ENCODE measurements at places on chromosomes 5 and 9.

GRCh38 chr5:114325541-114325940 is 36.3 kb upstream of the KCNN2 start:
- DNase-seq: no peak

- DNase-seq: no peak
Observed at GRCh38 chr5:371811-372555, 50.5 kb downstream of the AHRR start.

GRCh38 chr5:1660511-1660910 is 136.8 kb upstream of the LPCAT1 start:
- no peak for DNase-seq

DNA sequence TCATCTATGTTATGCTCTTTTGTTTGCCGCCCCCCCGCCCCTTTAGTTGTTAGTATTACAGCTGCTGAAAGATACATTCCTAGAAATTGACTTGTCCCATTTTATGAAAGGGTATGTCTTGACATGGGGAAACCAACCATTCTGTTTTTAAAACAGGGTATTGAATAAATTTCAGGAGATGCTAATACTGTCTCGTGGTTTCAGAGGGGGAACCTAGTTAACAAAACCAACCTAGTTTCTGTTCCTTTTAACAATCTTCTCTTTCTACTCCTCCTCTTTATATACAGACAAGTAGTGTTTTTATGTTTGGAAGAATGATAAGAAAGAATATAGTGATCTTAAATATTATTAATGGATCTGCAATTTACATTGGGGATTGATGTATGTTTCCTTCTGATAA is 3.5 kb downstream of the PIP5K1B start:
- no peak for DNase-seq

DNA sequence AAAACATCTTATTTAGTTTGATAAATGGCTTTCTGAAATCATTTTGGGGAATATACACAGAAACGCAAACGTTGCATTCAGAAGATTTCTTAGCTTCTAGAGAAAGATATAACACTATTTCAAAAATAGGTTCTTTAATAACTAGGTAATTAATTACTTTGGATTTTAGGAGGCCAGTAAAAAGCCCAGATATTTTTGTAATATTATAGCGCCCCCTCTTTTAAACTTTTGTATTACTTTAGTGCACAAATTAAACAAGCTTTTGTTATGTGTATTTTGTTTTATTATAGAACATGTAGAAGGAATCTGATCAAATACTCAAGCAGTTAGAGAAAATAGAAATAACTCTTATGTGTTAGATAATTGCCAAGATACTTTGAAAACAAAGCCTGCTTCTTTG is 57.7 kb downstream of the COMMD10 start:
- no peak for DNase-seq

DNA sequence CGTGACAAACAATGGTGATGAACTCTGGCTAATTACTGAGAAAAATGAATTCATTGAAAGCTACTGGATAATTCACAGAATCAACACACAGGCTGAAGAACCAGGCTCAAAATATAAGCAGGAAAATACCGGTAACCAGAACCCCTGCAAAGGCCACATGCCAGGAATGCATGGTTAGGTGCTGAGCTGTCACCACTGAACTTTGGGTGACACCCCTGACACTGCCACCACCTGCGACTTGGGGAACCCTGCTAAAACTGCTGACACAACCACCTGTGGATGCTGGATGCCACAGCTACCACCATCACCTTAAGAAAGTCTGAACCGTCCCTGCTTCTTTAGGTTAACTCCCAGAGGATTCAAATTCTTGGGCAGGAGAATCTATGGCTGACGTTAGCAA is 72.0 kb upstream of the NR4A3 start:
- no peak for DNase-seq

- no peak for DNase-seq
Observed at GRCh38 chr9:76321195-76321828, 72.9 kb downstream of the RFK start.

- DNase-seq: no peak
Observed at GRCh38 chr5:14890846-14891245, 19.3 kb upstream of the ANKH start.

- DNase-seq: no peak
Observed at GRCh38 chr9:85310573-85310972, 431.2 kb downstream of the AGTPBP1 start.

DNA sequence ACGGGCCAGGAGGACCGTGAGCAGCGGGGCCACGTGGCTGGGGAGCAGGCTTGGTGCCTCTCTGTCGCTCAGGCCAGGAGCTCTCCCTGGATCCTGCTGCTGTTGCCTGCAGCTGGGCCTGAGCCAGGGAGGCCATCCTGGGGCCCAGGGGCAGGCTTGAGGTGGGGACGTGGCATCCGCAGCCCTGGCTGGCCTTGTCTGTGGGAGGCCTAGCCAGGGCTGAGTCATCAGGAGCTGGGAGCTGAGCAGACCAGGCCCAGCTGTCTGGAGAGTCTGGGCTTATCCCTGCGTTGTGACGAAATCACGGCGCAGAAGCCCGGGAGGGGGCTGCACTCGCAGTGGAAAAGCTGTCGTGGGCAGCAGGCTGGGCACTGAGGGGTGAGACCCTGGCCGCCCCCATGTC is 138.8 kb upstream of the COL5A1 start:
- DNase-seq: no peak

DNA sequence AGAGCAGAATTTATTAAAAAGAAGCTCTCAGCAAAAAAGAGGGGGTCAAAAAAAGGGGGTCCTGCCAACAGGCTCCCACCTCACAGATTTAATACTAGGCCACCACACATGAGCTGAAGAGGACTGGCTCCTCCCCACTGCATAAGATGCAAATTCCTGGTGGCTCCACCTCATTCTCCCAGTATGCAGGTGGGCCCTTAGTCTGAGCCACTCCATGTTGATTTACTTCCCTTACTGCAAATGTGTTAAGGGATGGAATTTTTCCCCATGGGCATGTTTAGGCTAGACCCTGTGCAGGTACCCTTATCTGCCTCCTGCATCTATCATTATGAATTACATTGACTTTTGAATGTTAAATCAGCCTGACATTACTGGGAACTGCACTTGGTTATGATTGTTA is 82.9 kb downstream of the ISOC1 start:
- DNase-seq: no peak

GRCh38 chr9:91116211-91116610 is 245.5 kb downstream of the AUH start:
- no peak for DNase-seq

DNA sequence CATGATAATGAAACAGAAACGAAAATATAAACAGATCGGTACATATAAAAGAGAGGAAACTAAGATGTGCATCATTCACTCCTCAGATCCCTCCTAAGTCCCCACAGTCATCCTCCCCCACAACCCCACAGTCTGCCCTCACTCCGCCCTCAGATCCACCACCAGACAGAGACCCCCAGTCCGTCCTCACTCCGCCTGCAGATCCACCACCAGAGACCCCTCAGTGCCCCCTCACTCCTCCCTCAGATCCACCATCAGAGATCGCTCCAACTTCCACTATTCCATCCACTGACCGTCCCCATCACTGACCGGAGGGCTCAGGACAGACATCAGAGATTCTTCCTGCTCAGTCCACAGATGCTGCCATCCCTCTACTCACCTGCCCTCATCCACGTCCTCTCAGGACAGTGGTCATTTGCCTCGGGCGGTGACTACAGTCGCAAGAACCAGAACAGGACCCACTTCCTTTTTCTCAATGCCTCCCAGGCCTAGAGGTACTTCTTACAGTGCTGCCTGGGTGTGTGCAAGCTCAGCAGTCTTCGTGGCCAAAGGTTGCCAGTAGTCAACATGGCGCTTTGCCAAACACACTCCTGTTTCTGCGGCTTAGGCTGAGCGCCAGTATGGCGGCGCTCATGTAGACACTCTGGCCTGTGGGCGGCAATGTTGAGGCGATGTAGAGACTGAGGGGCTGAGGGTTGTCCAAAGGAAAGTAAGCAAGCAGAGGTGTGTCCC is 8.3 kb upstream of the SPATA31C1 start:
- no peak for DNase-seq

DNA sequence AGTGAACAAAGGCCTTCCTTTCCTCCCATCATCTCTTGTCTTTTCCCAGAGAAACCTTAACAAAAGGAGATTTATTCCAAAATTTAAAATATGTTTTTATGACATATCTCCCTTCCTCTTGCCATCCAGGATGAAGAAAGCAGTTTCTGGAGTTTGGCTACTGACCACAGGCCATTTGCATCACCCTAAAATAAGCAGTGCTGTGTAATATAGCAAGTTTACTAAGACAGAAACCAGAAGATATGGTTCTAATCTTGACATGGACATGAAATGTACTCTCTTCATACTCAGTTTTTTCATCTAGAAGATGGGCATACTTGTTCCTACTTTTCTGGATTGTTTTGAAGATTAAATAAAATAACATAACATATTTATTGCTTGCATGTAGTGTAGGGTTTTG is 50.2 kb upstream of the ZFAND5 start:
- DNase-seq: no peak

DNA sequence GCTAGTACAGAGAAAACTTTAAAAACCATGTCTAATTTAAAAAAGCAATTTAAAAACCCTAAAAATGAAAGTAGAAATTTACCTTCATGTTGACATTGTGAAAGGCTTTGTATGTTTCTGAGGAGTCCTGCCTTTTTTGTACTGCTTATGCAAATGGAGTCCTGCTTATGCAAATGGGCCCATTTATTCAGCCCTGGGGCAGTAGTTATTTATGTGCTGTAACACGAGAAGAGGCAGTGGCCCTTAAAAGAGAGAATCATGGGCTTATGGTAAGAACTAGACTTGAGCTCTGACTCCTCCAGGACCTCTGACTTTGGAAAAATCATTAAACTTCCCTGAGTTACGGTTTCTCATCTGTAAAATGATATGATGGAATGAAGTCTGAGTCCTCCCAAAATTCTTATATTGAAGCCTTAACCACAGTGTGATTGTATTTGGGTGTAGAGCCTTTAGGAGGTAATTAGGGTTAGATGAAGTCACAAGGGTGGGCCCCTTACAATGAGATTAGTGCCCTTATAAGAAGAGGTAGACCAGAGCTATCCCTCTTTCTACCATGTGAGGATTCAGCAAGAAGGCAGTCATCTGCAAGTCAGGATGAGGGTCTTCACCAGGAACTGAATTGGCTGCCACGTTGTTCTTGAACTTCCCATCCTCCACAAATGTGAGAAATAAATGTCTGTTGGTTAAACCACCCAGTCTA is 447.8 kb upstream of the CD180 start:
- DNase-seq: no peak

GRCh38 chr9:120110520-120110919 is 469.4 kb downstream of the CDK5RAP2 start:
- no peak for DNase-seq
